ENCODE measurements at places on chromosomes 6 and 20. TPM values are rescaled to one million over a fixed set of nuclear protein-coding genes. Genes with fewer than 3 reads are reported as not detected.

- DNase-seq, result no peak
Observed at GRCh38 chr6:7911345-7911725, 747 bp upstream of the TXNDC5 start.

DNA sequence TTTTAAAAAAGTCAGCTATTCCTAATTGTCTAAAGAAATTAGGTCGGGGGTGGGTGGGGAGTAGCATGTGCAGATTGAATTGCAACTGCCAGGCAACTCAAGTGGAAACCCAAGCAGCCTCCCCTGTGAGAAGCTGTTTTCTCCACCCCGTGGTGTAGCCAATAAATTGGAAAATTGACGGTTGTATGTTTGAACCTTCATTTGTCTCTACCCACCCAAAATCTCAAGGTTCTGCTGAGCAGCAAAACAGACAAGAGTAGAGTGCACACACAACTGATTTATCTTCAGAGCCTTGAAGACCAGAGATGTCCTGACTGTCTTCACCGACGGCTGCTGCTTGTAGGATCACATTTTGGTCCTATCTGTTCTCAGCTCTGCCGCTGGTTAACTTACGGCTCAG lies 88.5 kb downstream of the DTD1 start:
- DNase-seq, result no peak

DNA sequence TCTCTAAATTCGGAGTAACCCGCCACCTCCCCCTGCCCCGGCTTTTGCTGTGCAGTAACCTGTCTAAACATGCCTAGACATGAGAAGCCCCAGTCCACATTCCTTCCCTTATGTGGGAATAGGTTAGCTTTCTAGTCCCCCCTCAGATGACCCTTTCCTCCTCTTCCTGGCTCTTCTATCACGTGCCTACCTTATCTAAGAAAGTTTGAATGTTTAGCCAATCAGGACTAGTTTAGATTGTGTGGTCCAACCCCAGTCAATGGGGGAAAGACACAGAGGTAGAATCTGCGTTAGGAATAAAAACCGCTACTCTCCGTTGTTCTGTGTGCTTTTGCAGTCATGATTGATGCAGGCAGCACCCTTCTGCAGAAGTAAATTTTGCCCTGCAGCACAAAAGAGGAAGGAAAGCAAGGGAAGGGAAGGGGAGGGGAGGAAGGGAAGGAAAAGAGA lies 69.0 kb upstream of the CD93 start:
- DNase-seq, result peak; percentile 37

STMND1 gene
- not detected for total RNA-seq

C6orf163 gene
- 0.12 TPM for total RNA-seq

DNA sequence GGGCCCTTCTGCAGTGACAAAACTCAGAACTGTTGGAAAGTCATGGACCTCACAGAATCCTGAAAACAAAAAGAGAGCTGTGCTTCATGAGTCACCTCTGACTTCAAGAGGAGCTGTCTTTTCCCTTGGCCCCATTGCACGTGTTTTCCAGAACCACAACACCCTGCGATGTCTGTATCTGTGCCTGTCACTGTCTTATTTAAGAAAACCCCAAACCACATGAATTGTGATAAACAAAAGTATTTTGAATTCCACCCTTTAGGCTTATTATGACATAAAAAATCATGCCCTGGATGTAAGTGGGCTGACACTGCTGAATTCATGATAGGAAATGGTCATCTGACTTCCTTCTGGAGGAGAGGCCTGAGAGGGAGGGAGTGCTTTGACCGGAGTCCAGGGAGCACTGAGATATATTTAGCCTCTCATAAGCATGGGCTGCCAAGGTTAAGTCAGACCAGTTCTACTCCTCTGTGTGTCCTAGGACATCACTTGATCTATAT lies 96.4 kb upstream of the DUSP22 start:
- no peak for DNase-seq

CTCFL gene
- not detected for total RNA-seq

GRCh38 chr6:119142041-119142440 lies 63.6 kb upstream of the FAM184A start:
- DNase-seq, result no peak

GRCh38 chr6:42418724-42419123 lies 33.0 kb downstream of the TRERF1 start:
- DNase-seq, result no peak

DDX27 gene
- total RNA-seq, result 33.9 TPM

SAMD5 gene
- 2.1 TPM for total RNA-seq

GRCh38 chr6:140879946-140880345 lies 1252.8 kb upstream of the GJE1 start:
- DNase-seq, result no peak

GRCh38 chr6:21533678-21534077 lies 59.9 kb upstream of the SOX4 start:
- DNase-seq, result no peak

GRCh38 chr6:150620244-150620643 lies 20.6 kb downstream of the PLEKHG1 start:
- no peak for DNase-seq

LIME1 gene
- 0.27 TPM for total RNA-seq

ADGRF4 gene
- total RNA-seq, result 0.25 TPM

DNA sequence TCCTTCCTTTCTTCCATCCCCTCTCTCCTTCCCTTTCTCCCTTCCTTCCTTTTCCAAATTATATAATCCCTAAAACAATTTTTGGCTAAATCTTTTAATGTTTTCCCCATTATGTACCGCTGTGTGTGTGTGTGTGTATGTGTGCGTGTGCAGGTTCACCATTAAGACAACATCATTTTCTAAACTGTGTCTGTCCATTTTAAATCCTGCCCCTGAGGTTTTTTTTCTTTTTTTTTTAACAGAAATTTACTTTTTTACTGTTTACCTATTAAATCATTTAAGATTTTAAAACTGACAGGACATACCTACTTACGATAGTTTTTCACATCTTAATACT lies 366.3 kb upstream of the EPHA7 start:
- DNase-seq, result no peak

DNA sequence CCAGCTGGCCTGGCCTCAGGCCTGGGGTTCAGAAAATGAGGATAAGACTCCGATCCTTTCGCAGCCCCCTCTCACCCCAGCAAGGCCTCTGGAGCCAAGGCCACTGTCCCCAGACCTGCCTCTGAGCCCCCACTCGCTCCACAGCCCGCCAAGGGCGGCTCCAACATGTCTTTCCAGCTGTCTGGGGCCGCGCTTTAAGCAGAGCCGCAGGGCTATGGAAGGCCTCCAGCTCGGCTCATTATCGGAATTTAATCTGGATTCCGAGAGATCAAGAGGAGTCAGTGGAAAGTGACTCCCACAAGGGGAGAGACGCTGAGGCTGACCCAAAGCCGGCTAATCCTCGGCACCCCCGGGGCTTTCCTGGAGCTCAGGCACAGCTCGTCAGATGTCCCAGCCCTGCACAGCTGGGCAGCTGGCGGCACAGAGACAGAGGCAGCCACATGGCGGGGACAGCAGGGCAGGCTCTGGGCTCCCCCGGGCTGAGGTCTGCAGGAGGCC lies 41.8 kb downstream of the BMP7 start:
- no peak for DNase-seq

Measured in H4 (cell line).